ENCODE measurements at places on chromosomes 11 and 22.
A peak's percentile ranks its signal among the peaks of the same experiment; 100 is the strongest.

GRCh38 chr11:43825217-43825816 lies 55.3 kb upstream of the ALKBH3 start:
- DNase-seq = peak; percentile 23

- no peak for DNase-seq
Observed at GRCh38 chr11:6614446-6614845, 2.4 kb upstream of the TAF10 start.

DNA sequence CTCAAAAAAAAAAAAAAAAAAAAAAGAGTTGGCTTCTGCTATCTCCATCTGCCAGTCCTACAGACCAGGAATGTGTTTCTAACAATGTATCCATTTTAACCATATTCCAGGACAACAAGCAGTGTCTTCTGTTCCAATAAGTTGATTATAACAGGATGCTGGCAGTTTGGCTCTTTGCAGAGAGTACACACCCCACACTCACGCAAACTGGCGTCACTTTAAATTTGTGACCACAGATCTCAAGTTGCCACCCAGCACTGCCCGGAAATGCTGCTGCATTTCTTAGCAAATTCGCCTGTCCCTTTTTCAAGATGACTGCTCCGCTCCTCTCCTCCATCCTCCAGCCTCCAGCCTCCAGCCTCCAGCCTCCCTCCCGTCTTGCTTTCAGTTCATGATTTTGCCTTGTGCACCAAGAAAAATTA lies 44.3 kb downstream of the SCGB1A1 start:
- no peak for DNase-seq

DNA sequence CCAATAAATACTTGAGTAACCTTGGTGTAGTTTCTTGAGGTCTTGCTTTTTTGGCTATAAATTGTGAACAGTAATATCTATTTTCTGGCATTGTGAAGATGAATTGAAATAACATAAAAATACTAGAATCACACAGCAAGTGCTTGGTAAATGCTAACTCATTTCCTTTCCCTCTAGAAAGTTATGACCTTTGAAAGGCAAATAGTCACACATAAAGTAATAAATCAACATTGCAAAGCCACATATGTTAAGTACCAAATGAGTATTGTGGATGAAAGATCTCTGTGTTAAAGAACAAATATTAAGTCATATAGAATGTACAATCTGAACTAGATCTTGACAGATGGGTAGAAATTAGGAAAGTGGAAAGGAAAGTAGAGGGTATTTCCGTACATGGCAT lies 559.6 kb upstream of the CCDC90B start:
- no peak for DNase-seq

DNA sequence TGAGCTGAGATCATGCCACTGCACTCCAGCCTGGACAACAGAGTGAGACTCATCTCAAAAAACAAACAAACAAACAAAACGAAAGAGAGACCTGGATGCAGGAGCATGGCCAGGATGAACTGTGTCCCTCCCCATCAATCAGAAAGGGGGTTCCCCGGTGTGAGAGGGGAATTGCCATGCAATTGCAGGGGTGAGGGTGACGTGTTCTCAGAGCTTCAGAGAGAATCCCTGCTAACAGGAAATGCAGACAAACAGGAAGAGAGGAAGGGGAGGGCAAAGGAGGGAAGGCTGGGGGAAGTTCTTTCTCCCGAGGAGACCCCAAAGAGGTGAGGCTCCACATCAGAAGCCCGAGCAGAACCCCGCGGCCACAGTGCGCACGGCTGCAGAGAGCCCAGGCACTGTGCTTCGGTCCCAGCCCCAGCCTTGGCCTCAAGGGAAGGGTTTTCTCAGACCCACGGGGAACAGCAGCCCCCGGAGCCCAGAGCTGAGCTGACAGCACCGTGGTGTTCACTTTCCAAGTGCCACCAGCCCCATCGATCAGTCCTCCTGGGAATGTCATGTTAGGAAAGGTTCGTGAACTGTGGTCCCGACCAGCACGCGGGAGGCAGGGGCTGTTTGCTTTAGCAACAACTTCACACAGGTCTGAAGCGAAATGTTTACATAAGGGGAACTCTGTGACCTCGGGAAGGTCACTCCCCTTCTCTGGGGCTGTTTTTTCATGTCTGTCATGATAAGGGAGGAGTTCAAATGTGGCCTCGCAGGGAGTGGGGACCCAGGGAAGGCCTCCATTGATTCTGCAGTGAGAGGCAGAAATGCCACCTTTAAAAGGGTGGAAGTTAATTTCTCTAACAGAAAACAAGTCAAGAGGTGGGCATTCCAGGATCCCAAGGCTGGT lies 108.0 kb upstream of the ANO1 start:
- DNase-seq = no peak

DNA sequence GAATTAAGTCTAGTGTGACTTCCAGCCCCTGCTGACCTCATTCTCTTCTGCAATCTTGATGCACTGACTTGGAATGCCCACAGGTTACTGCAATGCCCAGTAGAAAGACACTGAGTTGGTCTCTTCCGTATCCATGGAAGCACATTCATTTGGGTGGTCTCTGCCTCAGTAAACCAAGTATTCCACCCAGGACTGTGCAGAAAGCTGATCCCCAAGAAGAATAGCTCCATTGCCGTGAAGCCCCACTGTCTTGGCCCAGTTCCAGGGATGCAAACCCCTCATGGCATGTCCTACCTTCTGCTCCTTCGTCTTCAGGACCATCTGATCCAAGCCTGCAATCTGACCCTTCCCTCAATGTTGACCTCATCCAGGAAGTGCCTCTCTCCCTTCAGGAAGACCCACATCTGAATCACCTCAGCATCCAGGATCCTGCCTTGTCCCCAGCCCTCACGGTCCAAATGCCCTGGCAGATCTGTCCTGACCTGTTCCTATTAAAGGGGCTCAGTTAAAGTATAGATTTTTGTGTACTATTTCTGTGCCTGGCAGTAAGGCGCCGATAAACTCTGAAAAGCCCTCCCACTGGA lies 425.8 kb downstream of the SOX6 start:
- DNase-seq = no peak

All from NB4 (cell line).